ENCODE measurements at places on chromosomes 5 and 9.

DNA sequence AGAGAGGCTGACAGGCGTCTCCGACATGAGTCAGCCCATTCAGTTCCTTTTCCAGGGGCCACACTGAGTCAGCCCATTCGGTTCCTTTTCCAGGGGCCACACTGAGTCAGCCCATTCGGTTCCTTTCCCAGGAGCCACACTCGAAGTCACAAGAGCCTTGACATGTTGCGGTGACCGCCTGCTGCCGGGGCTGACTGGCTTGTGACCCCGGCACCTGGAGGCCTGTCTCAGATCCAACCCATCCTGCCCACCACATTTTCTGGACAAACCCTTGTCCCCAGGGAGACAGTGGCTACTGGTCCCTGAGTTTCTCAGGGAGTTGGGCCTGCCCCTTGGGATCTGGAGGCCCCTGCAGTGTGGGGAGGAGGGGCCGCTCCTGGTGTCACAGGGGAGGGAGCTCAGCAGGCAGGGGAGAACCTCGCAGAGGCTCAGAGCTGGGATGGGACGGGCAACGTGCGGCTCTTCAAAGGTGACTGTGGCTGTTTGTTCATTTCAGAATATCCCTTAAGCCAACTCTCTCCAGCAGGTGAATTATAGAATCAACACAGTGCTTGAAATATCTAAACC lies 40.5 kb upstream of the LPCAT1 start:
- no peak for DNase-seq

- DNase-seq = no peak
These were observed 12.9 kb downstream of the GDF9 start for GRCh38 chr5:132853323-132853722.

GRCh38 chr5:146041180-146041789 lies 64.1 kb downstream of the PLAC8L1 start:
- DNase-seq = no peak

GRCh38 chr5:80406980-80407734 lies 707 bp upstream of the ZFYVE16 start:
- DNase-seq = no peak

DNA sequence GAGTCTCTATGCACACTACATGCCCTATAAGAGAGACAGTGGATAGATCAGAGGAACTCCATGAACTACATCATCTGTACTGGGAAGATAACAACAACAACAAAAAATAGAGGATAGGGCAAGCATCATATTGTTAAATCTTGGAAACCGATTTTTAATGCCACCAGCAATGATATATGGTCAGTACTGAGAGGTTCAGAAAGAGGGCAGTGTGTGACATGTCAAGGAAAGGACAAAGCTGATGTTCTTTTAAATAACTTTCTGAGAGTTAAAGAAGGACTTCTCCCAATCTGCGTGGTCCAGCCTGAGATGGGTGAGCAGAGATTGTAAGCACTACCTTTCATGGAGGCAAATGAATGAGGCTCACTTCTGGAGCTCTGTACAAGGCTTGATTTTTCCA lies 62.0 kb upstream of the PHF24 start:
- DNase-seq = no peak

Data from stimulated activated CD8-positive, alpha-beta memory T cell treated with anti-CD3 and anti-CD28 coated beads, Interleukin-7, amount 100 ng/mL, for 4 hours (primary cell).